Bronchus fibroblast of lung (primary cell): ENCODE measurements at places on chromosomes 6 and 20. TPM values are rescaled to one million over a fixed set of nuclear protein-coding genes. Genes with fewer than 3 reads are reported as not detected.

The SAPCD1 gene
- total RNA-seq: 3.2 and 5.8 TPM in 2 replicates

The MAPK13 gene
- 7.6 and 12.0 TPM in 2 replicates for total RNA-seq

The HLA-DQA1 gene
- not detected in 2 replicates for total RNA-seq

The CRYBG1 gene
- 8.0 and 8.2 TPM in 2 replicates for total RNA-seq

The OXT gene
- total RNA-seq: not detected in 2 replicates

The SEMG1 gene
- total RNA-seq: not detected in 2 replicates

The C4A gene
- total RNA-seq: 2.7 and 2.8 TPM in 2 replicates

The LRRN4 gene
- total RNA-seq: 0.15 TPM in 1 of 2 replicates, not detected in the other

The DYNLT2 gene
- total RNA-seq: 1.0 TPM in 2 replicates
